ENCODE measurements at places on chromosomes 1 and 21.

- DNase-seq = peak; percentile 89
These were observed 68.3 kb upstream of the ARHGAP29 start for GRCh38 chr1:94305704-94306103.

DNA sequence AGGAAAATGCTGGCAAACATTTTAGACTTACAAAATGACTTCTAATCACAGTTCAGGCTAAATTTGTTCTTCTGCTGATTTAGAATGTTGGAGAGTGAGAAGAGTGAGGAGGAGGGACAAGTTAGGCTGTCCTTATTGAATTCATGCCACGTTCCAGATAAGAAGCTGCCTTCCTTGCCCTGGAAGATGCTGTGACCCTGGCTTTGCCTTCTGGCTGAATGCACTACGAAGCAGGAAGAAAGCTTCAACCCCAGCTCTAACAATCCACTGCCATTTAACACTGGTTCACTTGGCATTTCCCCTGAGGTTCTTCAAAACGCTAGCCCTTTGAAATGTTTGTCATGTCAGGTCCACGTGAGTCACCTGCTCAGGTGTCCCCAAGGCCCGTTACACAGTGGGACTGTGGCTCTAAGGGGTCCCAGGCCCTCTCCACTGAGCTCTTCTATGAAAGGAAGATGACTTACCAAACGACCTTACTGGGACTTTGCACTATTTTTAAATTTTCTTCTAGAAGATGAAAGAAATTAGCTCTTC is 30.0 kb upstream of the LRRC8C start:
- no peak for DNase-seq

- DNase-seq = no peak
These were observed 7.2 kb downstream of the GPBP1L1 start for GRCh38 chr1:45679123-45679522.

DNA sequence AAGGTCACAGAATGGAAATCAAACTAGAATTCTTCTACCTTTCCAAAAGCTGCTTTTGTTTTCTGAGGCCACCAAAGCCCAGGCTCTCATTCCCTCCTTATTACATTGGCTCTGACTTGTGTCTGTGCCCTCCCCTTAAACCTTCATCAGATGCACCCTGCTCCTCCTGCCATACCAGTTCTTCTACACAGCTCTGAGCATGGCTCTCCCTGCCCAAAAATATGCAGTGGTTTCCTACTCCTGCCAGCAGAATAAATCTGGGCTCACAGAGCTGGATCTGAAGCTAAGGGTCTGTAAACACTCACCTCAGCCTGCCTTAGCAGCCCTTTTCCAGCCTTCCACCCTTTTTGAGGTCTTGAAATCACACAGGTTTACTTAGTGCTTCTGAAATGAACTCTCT is 55.0 kb downstream of the TTC3 start:
- no peak for DNase-seq

GRCh38 chr1:10615332-10615731 is 140.6 kb downstream of the PEX14 start:
- no peak for DNase-seq

DNA sequence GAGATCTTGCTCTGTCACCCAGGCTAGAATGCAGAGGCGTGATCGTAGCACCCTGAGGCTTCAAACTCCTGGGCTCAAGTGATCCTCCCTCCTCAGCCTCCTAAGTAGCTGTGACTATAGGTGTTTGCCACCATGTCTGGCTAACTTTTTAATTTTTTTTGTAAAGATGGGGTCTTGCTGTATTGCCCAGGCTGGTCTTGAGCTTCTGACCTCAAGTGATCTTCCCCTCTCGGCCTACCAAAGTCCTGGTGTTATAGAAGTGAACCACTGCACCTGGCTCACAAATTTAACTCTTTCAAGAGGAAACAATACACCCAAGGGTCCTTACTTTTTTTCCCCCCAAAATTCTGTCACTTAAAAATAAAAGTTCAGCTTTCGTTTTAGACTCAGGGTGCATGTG is 62.3 kb downstream of the GALNT2 start:
- DNase-seq = no peak

GRCh38 chr1:237684236-237684635 is 206.5 kb downstream of the ZP4 start:
- DNase-seq = no peak

DNA sequence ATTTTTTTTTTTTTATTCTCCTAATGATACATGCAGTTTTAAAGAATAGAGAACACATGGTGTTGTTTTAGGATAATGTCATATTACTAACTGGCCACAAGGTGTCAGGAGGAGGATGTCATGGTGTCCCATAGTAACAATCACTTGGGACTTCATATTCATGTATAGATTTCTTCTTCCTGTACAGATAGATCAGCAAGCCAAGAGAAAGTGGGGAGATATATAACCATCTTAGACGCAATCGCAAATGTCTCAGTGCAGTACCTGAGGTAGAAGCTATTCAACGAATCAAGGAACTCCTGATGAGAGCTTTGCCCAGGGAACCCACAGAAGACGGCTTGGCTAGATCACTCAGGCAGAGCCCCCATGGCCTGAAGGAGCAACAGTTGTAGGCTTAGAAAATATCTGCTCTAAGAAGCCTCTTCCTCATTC is 12.3 kb downstream of the OR2T11 start:
- DNase-seq = no peak

DNA sequence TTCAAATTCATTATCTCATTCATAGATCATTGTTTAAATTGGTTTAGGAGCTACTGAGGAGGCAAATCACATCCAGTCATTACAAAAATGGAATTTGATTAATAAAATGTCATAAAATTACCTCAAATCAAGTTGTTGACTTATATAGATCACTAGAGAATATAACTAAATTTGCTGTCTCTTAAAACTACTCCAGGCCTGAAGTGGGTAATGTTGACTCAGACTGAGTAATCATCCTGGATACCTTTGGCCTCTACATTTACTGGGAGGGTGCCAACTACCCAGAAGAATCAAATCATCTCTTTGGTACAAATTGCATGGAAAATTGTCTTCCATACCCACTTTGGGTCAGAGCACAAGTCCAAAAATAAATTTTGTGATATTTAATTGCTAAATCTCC is 191.2 kb upstream of the GREM2 start:
- peak; percentile 65 for DNase-seq

GRCh38 chr1:87392248-87393192 is 63.8 kb downstream of the LMO4 start:
- DNase-seq = peak; percentile 58

DNA sequence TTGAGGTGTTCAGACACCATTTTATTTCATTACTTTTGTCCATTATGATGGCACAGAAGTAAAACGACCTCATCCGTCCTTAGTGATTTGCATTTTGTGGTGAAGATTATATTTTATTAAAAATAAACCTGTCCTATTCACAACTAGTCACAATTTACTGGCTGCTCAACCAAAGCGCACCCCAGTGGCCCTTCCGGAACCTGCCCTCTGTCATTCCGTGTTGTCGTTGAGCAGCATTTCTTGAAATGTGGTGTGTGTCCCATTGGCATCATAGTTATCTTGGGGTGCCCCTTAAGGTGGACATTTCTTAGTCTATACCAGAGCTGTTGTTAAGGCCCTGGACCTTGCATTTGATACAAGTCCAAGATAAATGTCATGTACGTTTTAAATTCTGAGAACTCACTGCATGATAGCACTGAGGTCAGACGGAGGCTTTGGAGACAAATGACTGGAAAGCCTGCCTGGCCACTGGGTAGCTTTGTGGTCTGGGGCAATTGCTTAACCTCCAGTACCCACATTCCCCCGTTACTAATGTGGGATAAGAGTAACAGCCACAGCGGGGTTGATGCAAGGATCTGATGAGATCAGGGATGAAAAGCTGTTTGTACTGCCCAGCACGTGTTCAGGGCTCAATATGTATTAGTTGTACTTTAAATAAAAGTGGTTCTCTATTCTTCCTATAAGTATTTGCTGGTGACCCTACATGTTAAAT is 36.2 kb downstream of the BACH1 start:
- DNase-seq = peak; percentile 92

- peak; percentile 93 for DNase-seq
These were observed at the start of gene TGFB2 for GRCh38 chr1:218344814-218345672. TGFB2 (plus strand) TSS chr1:218345336; CDS start chr1:218346702, 1,366 bp downstream.

DNA sequence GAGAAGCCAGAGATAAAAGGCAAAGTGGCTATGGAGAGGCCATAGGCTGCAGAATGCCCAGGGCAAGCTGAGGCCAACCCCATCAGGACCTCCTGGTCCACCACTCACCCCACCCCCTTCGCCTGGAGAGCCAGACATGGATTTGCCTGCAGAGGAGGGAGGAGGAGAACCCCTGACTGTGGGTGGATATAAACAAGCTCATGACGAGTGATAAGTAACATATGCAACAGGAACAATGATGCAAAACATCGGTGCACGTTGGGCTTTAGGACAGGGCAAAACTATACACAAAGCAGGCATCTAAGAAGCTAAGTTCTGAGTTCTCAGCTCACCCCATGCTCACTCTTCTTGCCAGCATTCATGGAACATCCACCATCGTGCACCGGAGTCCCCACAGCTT is 150.3 kb downstream of the ETS2 start:
- DNase-seq = no peak

DNA sequence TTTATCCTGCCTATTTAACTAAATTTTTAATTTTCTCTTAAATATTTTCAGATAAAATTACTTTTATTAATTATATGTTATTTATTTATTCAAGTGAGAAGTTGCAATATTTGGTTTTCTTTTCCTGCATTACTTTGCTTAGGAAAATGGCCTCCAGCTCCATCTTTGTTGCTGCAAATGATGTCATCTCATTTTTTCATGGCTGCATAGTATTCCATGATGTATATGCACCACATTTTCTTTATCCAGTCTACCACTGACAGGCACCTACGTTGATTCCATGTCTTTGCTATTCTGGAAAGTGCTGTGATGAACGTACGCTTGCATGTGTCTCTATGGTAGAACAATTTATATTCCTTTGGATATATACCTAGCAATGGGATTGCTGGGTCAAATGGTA is 186.9 kb upstream of the LYPLAL1 start:
- DNase-seq = no peak

DNA sequence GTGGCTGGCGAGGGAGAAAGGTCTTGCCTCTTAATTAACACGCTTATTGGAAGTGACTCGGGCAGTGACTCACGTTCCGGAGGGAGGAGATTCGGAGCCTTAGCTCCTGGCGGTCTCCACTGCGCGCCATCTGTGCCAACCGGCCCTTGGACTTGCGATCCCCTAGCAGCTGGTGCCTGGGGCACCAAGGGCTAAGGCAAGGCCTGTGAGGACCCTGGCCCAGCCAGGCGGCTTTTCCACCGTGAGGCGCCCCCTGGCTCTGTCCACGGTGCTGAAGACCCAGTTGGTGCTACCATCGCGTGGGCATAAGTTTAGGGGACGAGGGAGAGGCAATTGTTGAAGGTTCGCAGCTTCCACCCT is 1.3 kb upstream of the SYT6 start:
- DNase-seq = peak; percentile 11

GRCh38 chr1:47403321-47403910 is 12.7 kb upstream of the FOXE3 start:
- no peak for DNase-seq

- no peak for DNase-seq
These were observed 59.9 kb upstream of the PRRX1 start for GRCh38 chr1:170604065-170604464.

- DNase-seq = peak; percentile 93
These were observed 10.8 kb upstream of the ASCL5 start for GRCh38 chr1:201137579-201138310.

GRCh38 chr1:171963762-171964161 is 122.5 kb downstream of the DNM3 start:
- no peak for DNase-seq

DNA sequence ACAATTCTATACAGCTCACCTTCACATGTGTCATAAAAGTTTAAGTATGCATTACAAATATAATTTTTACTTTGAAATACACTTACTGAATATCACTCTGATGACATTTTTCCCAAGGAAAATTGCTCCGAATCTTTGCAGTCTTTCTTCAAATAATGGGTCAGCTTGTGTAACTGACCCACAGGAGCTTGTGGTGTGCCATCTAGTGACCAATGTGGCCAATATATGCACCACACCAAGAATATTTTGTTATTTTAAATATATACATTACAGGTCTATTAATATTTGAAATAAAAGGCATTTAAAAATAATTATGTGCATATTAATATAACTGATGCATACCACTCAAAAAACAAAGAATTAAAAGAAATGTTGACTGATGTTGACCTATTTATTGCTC is 271.4 kb downstream of the TBX15 start:
- DNase-seq = no peak

DNA sequence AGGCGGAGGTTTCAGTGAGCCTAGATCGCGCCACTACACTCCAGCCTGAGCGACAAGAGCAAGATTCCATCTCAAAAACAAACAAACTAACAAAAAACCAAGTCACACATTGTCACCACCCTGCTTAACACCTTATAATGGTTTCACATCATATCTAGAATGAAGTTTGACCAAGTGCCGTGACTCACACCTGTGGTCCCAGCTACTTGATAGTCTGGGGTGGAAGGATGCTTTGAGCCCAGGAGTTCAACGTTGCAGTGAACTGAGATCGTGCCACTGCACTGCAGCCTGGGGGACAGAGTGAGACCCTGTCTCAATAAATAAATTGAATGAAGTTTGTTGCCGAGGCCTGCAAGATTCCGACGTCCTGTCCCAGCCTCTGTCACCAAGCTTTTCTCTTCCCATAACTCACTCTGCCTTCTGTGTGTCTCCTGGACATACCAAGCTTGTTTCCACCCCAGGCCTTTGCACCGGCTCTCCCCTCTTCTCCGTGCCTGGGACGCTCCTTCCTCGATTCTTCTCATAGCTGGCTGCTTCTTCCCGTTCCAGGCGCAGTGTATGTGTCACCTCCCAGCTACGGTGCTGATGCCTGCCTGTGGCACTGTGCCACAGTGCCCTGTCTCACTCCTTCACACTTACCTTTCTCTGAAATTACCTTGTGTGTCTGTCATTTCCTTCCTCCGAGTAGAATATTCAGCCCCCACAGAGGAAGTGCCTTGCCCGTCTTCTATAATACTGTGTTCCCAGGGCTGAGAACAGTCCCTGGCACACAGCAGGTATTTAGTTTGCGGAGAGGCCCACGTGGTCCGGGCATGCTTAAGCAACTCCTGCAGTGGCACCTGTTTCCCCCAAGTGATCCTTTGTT is 3.8 kb upstream of the SELENON start:
- no peak for DNase-seq

All from astrocyte of the spinal cord (primary cell).